HCT116 (cell line): ENCODE measurements at places on chromosomes 6 and 20. TPM values are rescaled to one million over a fixed set of nuclear protein-coding genes. Genes with fewer than 3 reads are reported as not detected.

DNA sequence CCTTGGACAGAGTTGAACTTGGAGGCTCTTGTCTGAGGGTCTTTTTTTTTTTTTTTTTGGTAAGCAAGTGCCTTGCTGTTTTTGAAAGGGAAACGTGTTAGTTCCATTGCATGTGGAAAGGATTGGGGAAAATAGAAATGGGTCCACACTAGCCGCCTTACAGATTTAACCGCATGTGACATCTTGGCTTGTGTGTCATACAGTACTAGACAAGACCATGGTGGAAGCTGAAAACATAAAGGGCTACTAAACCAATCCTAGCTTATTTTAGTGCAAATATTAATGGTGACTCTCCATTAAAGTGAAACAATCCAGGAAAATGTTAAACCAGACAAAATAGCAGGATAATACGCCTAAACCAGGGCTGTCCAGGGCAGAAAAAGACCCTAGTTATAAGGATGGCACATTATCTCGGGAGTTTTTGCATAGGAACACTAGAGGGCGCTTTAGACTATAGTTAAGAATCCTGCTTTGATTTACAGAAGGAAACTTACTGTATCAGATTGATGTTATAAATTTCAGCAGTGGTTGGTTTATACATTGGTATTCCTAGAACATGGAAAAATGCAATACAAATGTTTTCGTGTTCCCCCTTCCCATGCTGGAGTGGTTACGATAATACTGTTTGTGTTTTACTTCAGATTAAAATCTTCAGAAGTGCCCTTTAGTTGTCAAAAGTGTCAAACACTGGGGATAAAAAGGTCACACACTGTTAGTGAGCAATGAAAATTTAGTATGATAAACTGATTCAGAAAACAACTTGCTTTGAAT is 59.8 kb upstream of the DEK start:
- peak; percentile 35 for DNase-seq
- no peaks in the 10 kb centered on the region for H3K27me3 ChIP-seq
- H3K4me3 ChIP-seq = no peak overlapping the region

GRCh38 chr6:111993342-111993741 is 60.6 kb upstream of the CCN6 start:
- no peak overlapping the region for H3K27ac ChIP-seq
- H3K4me1 ChIP-seq = peaks cover 7% of the 10 kb centered on the region; the same call in 1 of the 2 replicates

- H3K27ac ChIP-seq = no peak overlapping the region
- no peaks in the 10 kb centered on the region for H3K36me3 ChIP-seq
- H3K27me3 ChIP-seq = no peaks in the 10 kb centered on the region; the same call in 1 of the 2 replicates
- H3K4me1 ChIP-seq = no peaks in the 10 kb centered on the region
These were observed 169.3 kb upstream of the ZNF337 start for GRCh38 chr20:25865715-25866656.

DNA sequence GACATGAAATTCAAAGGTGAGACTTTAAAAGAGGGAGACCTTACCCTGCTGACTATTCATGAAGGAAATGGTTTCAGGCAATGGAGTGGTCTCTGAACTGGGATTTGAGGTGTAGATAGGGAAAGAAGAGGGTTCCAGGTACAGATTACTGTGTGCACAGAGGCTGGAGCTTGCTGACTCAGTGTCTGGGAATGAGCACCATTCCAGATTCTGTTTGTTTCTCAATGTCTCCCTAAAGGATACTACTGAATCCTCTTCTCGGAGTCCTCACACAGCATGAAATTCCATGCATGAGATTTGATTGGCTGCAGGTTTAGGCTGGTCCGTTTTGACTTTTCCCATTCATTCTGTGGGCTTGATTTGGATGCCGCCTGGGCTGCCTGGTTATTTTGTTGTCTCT is 49.0 kb downstream of the PPP1R14C start:
- no peaks in the 10 kb centered on the region for H3K4me1 ChIP-seq
- H3K27ac ChIP-seq = no peak overlapping the region
- no peak overlapping the region for H3K4me3 ChIP-seq
- H3K27me3 ChIP-seq = no peaks in the 10 kb centered on the region
- no peaks in the 10 kb centered on the region for H3K36me3 ChIP-seq
- no peak for DNase-seq

DNA sequence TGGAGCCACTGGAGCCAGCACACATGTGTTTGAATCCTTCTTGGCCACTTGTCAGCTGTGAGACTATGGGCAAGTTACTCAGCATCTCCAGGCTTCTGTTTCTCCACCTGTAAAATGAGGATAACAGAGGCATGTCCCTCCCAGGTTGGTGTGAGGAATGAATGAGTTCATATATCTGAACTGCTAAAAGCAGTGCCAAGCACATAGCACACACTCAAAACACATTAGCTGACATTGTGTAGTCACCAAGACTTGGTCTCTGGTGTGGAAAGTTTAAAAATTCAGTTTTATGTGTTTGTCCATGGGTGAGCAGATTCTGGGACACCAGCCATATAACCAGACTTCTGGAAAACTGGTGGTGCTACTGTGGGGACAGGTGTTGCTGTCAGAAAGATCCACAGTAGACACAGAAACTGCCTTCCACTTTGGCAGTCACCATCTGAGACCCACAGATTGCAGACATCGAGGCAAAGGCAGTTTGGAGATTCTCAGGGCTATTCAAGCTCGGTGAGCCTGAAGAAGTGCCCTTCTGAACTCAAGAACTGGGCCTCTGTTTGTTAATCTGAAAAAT is 115.8 kb downstream of the MRPL14 start:
- H3K4me1 ChIP-seq = peaks cover 20% of the 10 kb centered on the region
- H3K4me3 ChIP-seq = no peak overlapping the region
- no peaks in the 10 kb centered on the region for H3K36me3 ChIP-seq
- H3K27me3 ChIP-seq = no peaks in the 10 kb centered on the region

Gene LYRM4
- total RNA-seq = 30.1 TPM

Gene NOX3
- not detected for total RNA-seq

Gene CBLN4
- total RNA-seq = not detected

Gene ZNF322
- total RNA-seq = 22.9 TPM

Gene PCK1
- 0.49 TPM for total RNA-seq

Gene SLC35D3
- total RNA-seq = not detected
